ENCODE measurements at places on chromosomes 2 and 18.

GRCh38 chr2:46275995-46276394 lies 21.2 kb upstream of the EPAS1 start:
- DNase-seq, result no peak

- no peak for DNase-seq
These were observed 23.6 kb upstream of the ZCCHC2 start for GRCh38 chr18:62499263-62499650.

- no peak for DNase-seq
These were observed 20.2 kb upstream of the MRO start for GRCh38 chr18:50839996-50840395.

GRCh38 chr2:74436848-74437695 lies 4.7 kb downstream of the RTKN start:
- DNase-seq, result no peak

GRCh38 chr18:717003-717402 lies 4.6 kb upstream of the ENOSF1 start:
- no peak for DNase-seq

GRCh38 chr2:201698588-201699226 lies at the start of gene MPP4:
Gene MPP4 (minus strand): TSS chr2:201698644. CDS start chr2:201693954, 4,690 bp downstream.
- no peak for DNase-seq

GRCh38 chr18:52401236-52401635 lies 61.2 kb downstream of the DCC start:
- DNase-seq, result no peak

DNA sequence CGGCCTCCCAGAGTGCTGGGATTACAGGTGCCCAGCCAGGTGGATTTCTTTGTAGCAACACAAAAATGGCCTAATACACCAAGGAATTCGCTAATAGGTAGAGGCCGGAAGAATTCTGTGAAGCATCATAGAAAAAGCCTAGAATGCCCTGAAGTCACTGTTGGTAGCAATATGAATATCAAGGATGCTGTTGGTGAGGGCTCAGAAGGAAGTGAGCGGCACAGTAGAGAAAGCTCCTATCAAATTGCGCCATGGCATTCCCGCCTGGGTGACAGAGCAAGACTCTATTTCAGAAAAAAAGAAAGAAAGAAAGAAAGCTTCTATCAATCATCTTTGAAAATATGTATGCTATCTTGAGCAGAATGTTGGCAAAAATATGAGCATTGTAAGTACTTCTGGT lies 23.8 kb downstream of the GALNT5 start:
- DNase-seq, result no peak

- DNase-seq, result no peak
These were observed 36.3 kb downstream of the THSD7B start for GRCh38 chr2:136801661-136802060.

- peak; percentile 26 for DNase-seq
These were observed 38.8 kb downstream of the PPP4R1 start for GRCh38 chr18:9575558-9575957.

GRCh38 chr18:50069422-50069821 lies 125.5 kb downstream of the MYO5B start:
- DNase-seq, result no peak

DNA sequence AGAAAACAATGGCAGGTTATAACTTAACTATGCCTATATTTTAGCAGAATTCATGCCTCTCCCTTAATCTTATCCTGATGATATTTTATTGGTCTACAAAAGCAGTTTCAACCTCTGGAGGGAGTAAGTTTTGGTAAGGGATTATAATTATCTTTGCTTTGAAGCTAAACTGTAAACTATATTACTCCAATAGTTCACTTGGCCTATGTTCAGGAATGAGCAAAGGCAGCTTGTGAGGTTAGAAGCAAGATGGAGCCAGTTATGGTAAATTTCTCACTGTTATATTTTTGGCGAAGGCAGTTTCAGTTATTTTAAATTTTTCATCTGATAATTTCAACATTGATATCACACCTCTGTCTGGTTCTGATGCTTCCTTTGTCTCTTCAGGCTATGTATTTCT lies 192.5 kb upstream of the RGPD4 start:
- DNase-seq, result no peak

GRCh38 chr18:69936191-69936558 lies 11.5 kb downstream of the CD226 start:
- no peak for DNase-seq

GRCh38 chr18:5969989-5970403 lies 74.7 kb upstream of the TMEM200C start:
- no peak for DNase-seq

- no peak for DNase-seq
These were observed 68.7 kb upstream of the ACSL3 start for GRCh38 chr2:222792001-222792611.

DNA sequence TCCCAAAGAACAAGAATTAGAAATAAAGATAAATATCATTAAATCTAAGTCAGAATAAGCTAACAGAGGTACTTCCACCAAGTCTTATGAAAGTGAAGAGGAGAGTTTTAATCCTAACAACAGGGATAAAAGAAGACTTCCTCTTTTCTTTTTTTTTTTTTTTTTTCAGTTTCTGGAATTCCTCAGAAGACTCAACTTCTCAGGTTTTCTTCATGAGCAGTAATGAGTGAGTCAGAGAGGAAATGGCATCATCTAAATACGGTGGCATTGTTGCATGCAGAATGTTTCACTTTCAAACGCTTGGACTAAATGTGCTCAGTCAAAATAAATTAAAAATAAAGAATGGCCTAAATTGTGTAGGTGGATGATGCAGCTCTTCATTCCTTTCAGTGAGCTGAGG lies 45.6 kb upstream of the ARHGAP15 start:
- DNase-seq, result no peak

DNA sequence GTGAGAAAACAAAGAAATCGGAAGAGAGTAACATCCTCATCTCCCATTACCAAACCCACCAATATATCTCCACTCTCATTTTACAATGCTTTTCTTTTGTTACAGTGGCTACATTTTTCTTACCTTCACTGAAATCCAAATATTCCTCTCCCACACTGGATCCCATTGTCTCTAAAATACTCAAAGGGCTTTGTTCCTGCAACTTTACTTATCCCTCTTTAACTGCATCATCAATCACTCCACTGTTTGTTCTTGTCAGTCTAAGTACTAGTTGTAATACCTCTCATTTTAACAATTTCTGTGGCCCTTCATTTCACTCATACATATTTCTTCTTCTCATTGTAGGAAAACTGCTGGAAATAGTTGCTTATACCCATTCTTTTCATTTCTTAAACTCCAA lies 464.2 kb upstream of the PIK3C3 start:
- no peak for DNase-seq

DNA sequence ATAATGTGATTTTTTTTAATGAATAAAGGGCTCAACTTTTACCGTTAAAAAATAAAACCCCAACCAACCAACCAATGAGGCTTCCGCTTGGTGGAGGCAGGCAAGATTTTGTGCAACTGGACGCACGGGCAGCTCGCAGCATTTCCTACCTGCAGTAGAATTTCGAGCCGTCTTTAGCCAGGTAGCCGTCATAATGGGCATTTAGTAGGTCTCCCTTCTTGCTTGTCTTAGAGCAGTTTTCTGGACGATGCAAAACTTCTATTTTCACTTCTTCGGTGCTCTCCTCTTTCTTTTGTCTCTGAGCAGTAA lies 316 bp downstream of the FKBP7 start:
- no peak for DNase-seq

GRCh38 chr18:27616324-27616723 lies 431.2 kb upstream of the CHST9 start:
- no peak for DNase-seq

- no peak for DNase-seq
These were observed 2.1 kb upstream of the PID1 start for GRCh38 chr2:229273006-229273722.

- DNase-seq, result no peak
These were observed 12.1 kb downstream of the AQP4 start for GRCh38 chr18:26853401-26853800.

- peak; percentile 42 for DNase-seq
These were observed 107.1 kb upstream of the TTN start for GRCh38 chr2:178914259-178914849.

DNA sequence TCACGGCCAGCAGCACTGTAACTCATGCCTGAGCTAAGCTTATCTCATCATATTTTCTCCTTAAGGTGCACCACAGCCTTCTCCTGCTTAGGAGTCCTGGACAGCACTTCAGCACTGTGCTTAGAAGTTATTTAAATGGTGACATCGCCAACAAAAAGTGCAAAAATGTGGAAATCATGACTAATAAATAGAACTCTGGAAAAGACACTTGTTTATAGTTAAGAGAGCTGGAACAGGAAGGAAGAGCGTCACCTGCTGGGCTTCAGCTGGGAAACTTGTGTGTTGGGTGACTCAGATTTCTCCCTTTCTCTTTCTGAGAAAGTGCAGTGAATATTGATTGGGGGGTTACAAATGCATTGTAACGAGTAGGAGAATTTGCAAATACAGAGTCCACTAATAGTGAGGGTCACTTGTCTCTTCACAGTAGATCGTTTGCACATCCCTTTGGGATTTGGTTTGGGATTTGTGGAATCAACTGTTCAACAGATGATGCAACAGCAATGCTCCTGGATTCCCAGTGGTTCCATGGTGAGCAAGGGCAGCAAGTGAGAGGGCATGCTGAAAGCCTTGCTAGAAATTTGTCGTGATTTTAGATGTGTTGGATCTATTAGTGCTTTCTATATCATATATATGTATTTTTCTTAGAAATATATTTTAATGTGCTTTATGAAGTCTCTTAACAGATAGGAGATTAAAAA lies 84.2 kb downstream of the DOK6 start:
- DNase-seq, result no peak

- no peak for DNase-seq
These were observed 678.8 kb downstream of the DCC start for GRCh38 chr18:53018791-53019190.

DNA sequence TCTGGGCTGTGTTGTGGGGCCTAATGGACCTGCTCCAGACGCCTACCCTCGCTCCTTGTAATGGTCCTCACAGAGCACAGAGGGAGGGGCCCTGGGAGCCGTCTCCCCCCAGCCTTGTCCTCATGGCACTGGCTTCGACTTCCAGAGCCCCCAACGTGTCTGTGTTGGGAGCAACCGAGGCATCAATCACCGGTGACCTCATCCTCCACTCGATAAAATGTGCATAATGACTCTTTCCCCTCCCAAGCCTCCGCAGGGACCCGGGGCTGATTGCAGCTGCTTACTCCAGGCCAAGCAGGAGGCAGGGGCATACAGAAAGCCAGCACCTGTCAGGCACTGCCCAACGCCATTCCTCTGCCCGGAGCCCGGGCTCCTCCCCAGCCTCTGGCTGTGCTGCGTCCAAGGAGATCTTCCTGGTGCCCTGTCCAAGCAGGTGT lies 271.7 kb downstream of the NDUFA10 start:
- DNase-seq, result no peak

GRCh38 chr2:19720306-19720705 lies 181.5 kb downstream of the TTC32 start:
- no peak for DNase-seq
